Jurkat, Clone E6-1 (cell line): ENCODE measurements at places on chromosomes 2 and 18.

DNA sequence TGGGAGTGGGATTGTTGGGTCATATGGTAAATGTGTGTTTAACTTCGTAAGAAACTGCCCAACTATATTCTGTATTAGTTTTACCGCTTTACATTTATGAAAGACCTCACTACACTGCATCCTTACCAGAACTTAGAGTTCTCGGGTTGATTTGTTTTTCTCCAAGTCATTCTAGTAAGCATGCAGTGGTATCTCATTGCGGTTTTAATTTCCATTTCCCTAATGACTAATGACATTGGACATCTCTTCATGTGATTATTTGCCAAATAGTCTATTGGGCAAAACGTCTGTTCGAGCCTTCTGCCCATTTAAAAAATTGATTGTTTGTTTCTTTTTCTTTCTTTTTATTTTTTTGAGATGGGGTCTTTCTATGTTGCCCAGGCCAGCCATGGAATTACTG lies 6.8 kb downstream of the FBLN7 start:
- DNase-seq: no peak

GRCh38 chr2:117835990-117836760 lies 21.7 kb downstream of the DDX18 start:
- no peak for DNase-seq

GRCh38 chr2:46825939-46826568 lies 89.6 kb downstream of the MCFD2 start:
- no peak for DNase-seq

DNA sequence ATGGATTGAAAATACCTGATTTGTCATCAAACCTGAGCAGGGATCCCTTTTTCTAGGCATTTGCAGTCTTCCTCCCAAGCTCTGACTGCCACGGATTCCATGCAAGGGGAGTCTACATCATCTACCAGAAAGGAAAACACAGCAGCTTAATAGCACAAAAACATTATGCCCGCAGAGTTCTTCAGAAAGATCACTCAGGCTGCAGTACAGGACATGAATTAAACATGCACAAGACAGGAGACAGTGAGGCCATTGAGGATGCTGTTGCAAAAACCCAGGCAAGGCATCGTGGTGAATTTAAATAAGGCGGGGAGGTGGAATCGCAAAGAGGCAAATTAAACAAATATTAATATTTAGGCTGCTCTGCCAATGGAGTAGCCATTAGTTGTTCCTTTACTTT lies 88.5 kb downstream of the MRPS9 start:
- DNase-seq: no peak

- DNase-seq: no peak
These were observed 364.4 kb downstream of the ZNF521 start for GRCh38 chr18:24987303-24988252.

- no peak for DNase-seq
These were observed 13.0 kb upstream of the SULT1C4 start for GRCh38 chr2:108364676-108365297.

DNA sequence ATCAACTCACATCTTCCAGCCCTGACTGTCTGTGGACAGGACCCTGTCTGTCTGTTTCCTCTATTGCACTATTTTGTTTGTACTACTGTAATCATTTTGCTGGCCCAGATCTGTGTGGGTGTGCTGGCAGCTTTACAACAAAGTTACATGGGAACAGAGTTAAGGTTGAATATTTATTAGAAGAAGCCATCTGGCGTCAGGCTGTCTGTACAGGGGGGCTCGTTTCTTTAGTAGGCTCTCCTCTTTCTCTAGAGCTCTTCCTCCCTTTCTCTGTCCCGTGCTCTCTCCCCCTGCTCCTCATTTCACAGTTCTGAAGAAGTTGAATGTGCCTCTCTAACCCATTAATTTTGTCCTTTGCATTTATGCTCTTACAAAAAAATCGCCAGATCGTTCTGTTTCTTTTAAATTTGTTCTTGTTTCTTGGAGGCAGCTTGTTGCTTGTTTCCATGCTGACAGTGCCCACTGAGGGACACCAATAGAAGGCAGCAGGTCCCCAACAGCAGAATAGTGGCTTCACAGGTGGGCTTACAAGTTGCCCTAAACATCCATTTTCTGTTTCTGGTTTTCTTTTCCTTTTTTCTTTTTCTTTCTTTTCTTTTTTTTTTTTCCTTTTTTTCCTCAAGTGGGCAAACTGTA lies 315.2 kb upstream of the ZEB2 start:
- DNase-seq: no peak

DNA sequence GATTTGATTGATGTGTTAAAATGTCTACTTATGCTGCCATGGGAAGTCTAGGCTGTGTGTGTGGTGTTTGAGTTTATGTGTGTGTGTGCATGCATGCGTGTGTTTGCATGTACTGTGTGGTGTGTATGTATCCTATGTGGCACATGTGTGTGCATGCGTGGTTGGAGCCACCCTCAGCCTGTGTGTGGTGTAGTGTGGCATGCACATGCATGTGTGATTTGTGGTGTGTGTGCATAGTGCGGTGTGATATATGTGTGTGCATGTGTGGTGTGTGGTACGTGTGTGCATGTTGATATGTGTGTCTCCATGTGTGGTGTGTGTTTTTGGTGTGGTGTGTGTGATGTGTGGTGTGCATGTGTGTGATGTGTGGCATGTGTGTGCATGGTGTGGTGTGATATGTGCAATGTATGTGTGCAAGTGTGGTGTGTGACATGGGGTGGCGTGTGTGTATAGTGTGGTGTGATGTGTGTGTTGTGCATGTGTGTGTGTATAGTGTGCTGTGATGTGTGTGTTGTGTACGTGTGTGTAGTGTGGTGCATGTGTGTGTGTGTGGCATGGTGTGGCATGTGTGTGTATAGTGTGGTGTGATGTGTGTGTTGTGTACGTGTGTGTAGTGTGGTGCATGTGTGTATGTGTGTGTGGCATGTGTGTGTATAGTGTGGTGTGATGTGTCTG lies 66.6 kb upstream of the HDAC4 start:
- DNase-seq: no peak

DNA sequence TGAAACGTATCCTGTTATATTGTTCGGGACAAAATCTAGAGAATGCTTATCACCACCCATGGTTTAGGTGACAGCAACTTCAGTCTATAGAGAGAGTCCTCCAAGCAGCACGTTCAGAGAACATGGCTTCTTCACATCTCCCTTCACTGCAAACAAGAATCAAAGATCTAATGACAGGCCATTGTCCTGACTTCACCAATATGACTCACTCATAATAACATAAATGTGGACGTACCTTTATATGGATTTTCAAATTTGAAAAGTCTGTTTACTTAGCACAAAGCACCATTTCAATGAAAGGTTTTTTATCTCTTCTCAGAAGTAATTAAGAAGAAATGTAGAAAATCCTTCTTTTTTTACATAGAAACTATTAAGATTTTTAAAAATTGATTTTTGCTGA lies 46.7 kb downstream of the KLF7 start:
- no peak for DNase-seq

DNA sequence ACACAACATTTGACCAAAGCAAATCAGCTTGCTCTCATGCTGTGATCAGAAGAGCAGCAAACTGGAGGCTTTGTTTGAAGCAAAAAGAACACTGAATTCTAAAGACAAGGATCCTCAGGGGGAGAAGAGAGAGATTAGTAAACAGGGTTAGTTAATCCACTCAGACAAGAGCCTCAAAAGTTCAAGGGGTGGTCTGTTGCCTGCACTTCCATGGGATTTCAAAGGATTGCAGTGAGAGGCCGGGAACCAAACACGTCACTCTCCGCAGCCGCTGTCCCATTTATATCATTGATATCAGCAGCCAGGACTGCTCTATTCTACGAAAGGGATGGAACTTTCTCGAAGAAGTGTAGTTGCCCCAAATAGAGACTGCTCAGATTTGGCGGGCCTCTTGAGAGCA lies 97.8 kb upstream of the SP3 start:
- DNase-seq: no peak

GRCh38 chr2:69731147-69731970 lies 10.6 kb upstream of the ANXA4 start:
- no peak for DNase-seq

- DNase-seq: peak; percentile 35
These were observed 73.4 kb downstream of the INPP4A start for GRCh38 chr2:98518101-98518500.

DNA sequence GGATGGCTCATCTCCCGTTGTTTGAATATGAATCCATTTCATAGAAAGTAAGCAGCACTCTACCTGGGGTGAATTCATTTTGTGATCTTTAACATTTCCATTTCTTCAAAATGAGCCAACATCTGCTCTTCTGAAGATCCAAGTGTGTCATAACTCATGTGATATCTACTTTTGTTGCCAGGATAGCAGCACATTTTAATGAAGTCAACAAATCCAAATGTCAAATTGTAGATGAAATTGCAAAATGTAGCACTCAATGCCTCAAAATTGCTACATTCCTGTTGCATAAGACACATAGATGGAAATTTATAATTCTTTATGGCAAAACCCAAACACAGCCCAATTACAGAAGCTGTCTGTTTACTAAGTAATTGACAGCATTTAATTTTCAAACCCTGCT lies 360.7 kb downstream of the TMX3 start:
- DNase-seq: no peak

DNA sequence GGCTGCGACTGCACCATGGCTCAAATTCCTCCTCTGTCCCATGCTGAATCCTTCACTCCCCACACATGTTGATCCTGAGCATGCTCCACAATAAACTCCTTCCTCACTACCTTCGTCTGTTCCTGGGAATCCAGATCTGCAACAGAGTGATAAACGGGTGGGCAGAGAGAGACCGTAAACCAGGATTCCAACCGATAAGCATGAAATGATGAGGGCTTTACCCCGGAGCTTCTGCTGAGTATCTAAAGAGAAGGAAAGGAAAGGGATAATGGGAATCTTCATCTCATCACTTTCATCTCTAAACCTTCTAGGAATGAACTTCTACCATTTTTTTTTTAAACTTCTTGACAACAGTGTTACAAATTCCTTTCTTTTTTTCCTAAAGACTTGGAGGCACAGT lies 329.3 kb upstream of the TNP1 start:
- no peak for DNase-seq

DNA sequence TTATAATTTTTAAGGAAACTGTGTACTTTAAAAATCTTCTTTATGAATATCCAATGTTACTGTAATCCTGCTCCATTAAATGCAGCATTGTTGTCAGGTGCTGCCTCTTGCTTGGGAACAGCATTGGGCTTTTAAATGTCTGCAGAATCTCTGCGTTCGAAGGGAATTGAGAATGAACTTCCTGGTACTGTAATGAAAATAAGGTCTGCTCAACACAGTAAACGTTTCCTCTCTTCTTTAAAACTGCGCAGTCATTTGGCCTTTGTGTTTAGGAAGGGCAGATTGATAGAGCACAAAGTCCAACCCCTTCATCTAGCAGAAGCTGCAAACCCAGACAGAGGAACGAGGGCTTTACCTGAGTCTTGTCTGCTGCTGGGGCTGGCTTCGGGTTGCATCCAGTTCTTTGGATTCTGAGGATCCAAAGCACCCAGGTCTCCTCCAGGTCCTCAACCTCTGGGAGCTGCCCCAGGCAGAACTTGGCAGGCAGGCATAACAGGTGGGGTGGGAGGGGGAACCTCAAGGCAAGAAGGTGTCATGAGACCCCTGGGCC lies 104.5 kb downstream of the UGGT1 start:
- no peak for DNase-seq

- DNase-seq: no peak
These were observed 93.5 kb upstream of the NDUFV2 start for GRCh38 chr18:9008709-9009635.

GRCh38 chr18:4765401-4765800 lies 310.3 kb upstream of the DLGAP1 start:
- no peak for DNase-seq

GRCh38 chr2:46847185-46847710 lies 68.4 kb downstream of the MCFD2 start:
- DNase-seq: no peak

GRCh38 chr18:55121397-55122170 lies 162.3 kb upstream of the CCDC68 start:
- DNase-seq: no peak

DNA sequence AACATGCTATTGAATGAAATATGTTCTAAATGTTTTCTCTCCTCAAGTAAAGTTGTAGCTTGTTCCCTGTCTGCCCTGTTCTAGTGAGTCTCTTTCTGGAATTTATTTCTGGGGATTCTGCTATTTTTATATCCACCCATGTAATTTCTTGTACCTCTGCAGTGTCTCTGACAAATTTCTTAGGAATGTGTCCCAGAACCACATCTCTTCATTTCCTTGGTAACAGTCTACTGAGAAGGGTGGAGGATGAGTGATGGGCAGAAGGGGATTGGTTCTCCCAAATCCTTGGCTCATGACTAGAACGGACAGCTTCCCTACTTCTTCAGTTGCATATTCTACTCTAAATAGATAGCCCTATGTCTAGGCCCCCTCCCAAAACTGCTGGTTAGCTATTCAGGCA lies 490.6 kb upstream of the LINC00305 start:
- no peak for DNase-seq

- DNase-seq: no peak
These were observed 282.0 kb upstream of the PXDN start for GRCh38 chr2:2026252-2026831.

GRCh38 chr18:26215247-26215970 lies 10.8 kb upstream of the TAF4B start:
- peak; percentile 94 for DNase-seq

GRCh38 chr2:238787501-238787900 lies 60.4 kb upstream of the TWIST2 start:
- DNase-seq: no peak

GRCh38 chr18:3688690-3689089 lies 238.7 kb downstream of the TGIF1 start:
- DNase-seq: no peak

DNA sequence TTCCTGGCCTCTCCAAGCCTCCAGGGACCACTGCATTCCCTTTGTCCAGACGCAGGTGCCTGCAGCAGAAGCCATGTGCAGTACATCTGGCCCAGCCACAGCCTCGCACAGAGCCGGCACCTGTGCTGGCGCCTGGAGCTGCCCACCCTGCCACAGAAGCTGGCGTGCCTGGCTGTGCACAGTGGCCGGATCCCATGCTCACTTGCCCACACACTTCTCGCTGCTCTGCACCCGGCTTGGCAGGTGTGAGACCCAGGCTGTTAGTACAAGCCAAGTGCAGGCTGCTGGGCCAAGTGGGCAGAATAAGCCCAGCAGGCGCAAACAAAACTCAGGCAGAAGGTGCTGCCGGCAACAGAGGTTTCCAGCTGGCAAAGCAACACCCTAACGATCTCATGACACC lies 124.5 kb upstream of the CCDC150 start:
- DNase-seq: no peak

DNA sequence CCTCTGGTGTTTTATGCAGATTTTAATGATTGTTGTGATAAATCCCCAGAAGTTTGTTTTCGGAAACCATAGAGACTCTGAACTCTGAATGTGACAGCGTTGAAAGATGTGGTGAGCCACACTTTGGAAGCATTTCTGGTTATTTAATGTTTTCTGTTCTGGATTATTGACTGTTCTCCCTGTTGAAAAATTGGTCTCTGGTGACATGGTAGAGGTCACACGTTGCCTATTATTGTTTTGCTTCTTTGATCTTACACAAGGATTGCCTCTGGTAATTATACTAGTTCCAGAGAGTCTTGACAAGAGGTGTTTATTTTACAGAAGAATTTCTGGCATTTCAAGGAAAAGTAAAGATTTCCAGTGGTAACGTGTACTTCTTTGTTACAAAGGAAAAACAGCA lies 127.1 kb downstream of the GREB1L start:
- no peak for DNase-seq
